Stomach (tissue), 19 donors: ENCODE measurements at places on chromosomes 5 and 9. TPM values are rescaled to one million over a fixed set of nuclear protein-coding genes. Genes with fewer than 3 reads are reported as not detected.

The RETREG1 gene
- 71.2 TPM for total RNA-seq

The FGFR4 gene
- 4.1 TPM for total RNA-seq

The CDX1 gene
- 472 TPM for total RNA-seq

The KIF20A gene
- 8.4 TPM for total RNA-seq

The PCDHB11 gene
- 1.3 TPM for total RNA-seq
